ENCODE measurements at places on chromosomes 7 and 10.

DNA sequence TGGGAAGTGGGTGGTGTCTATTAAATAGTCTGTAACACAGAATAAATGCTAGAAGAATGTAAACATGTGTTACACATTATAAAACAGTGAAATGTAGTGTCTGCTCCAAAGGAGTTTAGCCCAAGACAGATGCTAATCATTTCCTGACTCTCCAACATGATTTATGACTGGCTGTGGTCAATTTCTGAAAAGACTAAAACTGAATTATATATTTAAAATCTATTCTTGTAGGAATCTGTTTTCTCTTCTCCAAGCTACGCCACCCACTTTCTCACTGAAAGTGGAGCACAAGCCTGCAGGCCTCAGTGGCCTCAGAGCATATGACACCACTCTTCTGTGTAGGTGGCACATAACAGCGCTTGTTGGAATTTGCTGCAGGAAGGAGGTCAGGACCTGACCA lies 44.4 kb downstream of the CTTNBP2 start:
- no peak for DNase-seq

GRCh38 chr10:84368828-84369227 lies 40.4 kb downstream of the CCSER2 start:
- no peak for DNase-seq

- DNase-seq = no peak
These were observed 59.2 kb downstream of the ENTPD1 start for GRCh38 chr10:95815133-95815532.

- peak; percentile 78 for DNase-seq
These were observed 2.9 kb upstream of the GET4 start for GRCh38 chr7:873367-874002.

- peak; percentile 91 for DNase-seq
These were observed 37.9 kb downstream of the VOPP1 start for GRCh38 chr7:55534262-55534915.

- peak; percentile 75 for DNase-seq
These were observed 43.2 kb downstream of the DPYSL4 start for GRCh38 chr10:132229834-132230556.

DNA sequence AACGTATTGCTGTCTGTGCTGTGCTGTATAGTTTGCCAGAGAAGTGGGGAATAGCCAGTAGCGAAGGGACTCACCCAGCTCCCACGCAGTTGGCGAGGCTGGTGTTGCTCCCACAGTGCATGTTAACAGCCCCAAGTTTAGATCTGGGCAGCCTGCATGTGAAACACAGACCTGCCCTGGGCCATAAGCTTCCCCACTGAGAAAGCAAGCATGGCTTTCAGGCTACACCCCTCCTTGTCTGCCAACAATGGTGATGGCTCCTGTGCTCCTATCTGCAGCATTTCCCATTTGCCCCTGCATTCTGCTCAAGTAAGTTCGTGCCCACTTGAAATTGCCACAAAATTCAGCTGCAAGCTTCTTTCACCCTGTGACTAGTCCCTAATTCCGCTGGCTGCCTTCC lies 57.5 kb downstream of the IPMK start:
- DNase-seq = no peak

DNA sequence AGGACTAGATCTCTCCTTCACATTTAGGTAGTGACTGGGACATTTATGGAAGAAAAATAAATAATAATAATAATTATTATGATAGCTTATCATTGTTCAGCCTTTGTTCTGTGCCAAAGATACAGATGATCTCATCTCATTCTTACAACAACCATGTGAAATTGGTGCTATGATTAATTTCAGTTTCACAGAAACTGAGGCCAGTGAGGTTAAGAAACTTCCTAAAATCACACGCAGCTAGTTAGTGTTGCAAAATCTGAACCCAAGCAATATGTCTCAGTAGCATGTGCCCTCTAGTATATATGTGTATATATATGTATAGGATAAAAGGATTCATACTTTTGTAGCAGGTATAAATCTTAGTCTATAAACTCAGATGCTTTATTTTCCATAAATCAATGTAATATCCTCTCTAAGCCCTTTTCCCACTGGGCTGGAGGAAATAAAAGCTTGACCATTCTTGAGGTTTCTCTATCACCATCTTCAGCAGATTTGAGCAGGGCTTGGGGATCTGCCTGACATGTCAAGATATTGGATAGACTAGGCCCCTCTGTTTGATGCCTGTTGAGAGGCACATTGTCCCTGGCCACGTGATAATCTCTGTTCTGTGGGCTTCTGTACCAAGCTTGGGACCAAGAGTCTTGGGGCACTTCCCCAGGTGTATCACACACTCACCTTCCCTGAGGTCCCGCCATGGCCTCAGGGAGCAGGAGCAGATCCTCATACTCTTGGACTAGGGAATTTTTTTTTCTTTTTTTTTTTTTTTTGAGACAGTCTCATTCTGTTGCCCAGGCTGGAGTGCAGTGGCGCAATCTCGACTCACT lies 172.6 kb upstream of the NRP1 start:
- DNase-seq = no peak

Measured in activated CD8-positive, alpha-beta memory T cell treated with anti-CD3 and anti-CD28 coated beads, Interleukin-2, amount 10 ng/mL, durations not matched to agents 7 days and 5 days (primary cell).